Retina (tissue), 1 donor: ENCODE measurements at places on chromosomes 16 and 17.
A peak's percentile ranks its signal among the peaks of the same experiment; 100 is the strongest.

DNA sequence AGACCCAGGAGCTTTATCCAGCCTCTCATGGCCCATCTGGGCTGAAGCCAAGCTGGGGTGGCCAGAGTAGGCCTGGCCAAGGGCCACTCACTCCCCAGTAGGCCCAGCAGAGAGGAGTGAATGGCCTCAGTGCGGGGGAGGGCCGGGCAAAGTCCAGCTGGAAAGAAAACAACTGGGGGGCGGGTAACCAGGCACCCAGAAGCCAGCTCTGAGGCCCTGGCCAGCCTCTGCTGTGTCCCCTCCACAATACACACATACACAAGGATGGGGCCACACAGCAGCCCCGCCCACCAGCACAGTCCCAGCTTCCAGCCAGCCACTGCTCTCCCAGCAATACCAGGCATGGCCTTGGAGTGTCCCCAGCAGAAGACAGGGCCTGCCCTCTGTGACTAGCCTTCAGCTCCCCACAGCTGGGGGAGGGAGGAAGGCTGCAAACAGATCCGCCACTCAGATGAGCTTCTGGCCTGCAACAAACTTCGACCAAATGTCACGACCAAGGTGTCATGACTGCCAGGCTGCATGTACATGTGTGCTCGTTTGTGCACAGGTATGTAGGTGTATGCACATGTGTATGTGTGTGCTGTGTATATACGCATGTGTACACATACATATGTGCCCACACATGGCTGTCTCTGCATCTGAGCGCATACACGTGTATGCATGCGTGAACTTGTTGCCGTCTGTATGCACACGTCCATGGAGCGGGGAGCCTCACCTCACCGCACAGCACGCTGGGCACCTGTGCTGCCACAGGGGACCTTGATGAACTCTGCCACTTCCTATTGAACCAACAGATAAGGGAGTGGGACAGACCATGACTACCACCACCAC lies 5.0 kb downstream of the CARHSP1 start:
- DNase-seq: no peak

GRCh38 chr17:1169221-1169928 lies 10.4 kb downstream of the ABR start:
- peak; percentile 84 for DNase-seq

DNA sequence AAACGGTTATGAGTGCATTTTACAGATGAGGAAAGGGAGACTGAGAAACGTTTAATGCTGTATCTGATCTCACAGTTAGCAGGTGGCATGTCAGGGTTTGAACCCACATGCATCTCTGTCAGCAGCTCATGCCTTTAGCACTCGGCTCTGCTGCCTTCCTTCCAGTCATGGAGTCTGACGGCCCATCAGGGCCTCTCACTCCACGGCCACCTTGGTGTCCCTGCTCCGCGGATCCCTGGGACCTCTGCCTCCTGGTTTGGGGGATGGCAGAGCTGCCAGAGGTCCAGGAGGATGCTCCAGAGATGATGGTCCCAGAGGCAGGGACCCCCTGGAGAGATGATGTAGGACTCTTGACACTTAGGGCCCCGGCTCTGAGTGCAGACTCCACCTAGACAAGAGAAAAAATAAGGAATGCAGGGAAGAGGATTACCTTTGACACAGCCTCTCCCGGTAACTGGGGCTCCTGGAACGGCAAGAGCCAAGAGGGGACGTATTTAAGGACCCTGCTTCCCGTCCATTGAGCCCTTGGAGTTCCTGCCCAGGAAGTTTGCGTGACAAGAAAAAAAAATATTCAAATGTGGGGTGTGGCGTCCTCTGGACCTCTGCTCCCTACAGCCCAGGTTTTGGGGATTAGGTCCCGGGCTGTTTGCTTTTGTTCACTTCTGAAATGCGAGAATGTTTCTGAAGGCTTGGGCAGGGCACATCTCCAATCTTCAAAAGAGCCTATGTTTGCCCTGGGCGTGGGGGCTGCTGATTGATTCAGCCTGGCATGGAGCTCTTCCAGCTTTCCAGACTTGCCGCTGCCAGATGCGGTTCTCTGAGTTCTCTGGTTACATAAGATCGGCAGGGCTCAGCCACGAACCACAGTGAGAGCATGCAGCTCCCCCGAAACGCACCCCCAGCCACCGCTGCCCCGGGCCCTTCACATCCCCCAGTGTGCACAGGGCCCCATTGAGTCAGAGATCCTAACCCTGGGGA lies at the start of gene ALDH3A1:
ALDH3A1 (minus strand) TSS at position 470 of the 978 bp plus-strand sequence. CDS start 3,169 bp downstream, outside the sequence.
- no peak for DNase-seq

DNA sequence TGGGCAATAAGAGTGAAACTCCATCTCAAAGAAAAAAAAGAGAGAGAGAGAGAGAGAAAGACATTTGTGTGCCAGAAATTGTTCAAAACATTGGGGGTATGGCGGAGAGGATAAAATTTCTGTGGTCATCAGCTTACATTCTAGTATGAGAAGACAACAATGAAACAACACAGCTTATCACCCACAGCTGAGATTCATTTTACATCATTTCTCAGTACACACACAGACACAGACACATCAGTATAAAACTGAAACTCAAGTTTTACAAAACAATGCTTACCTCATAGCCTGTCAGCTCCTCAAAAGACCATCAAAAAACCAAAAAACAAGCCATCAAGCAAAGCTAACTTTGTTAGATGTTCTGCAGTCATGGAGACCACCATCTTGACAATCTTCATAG lies 31.4 kb upstream of the CNEP1R1 start:
- no peak for DNase-seq

DNA sequence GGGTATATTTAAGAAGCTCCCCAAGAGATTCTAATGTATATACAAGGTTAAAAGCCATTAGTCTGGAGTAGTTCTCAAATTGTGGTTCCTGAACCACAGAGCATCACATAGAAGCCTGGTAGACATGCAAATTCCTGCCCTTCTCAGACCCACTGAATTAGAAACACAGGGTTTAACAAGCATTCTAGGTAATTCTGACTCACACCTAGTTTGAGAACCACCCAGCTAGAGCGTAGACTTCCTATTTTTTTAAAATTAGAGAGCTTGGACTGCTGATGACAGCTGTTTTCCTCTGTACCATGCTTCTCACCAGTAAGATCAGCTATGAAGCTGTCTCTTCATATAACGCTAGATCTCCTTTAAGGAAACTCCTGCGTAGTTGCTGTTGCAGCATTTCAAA lies 50.6 kb downstream of the HS3ST3B1 start:
- no peak for DNase-seq

GRCh38 chr17:28117304-28117703 lies 74.8 kb downstream of the NLK start:
- DNase-seq: no peak

GRCh38 chr16:11796227-11797165 lies 562 bp downstream of the ZC3H7A start:
- DNase-seq: peak; percentile 77
